ENCODE measurements at places on chromosomes 12 and 14.

- DNase-seq = no peak
Observed at GRCh38 chr12:39935839-39936238, 170.0 kb downstream of the SLC2A13 start.

DNA sequence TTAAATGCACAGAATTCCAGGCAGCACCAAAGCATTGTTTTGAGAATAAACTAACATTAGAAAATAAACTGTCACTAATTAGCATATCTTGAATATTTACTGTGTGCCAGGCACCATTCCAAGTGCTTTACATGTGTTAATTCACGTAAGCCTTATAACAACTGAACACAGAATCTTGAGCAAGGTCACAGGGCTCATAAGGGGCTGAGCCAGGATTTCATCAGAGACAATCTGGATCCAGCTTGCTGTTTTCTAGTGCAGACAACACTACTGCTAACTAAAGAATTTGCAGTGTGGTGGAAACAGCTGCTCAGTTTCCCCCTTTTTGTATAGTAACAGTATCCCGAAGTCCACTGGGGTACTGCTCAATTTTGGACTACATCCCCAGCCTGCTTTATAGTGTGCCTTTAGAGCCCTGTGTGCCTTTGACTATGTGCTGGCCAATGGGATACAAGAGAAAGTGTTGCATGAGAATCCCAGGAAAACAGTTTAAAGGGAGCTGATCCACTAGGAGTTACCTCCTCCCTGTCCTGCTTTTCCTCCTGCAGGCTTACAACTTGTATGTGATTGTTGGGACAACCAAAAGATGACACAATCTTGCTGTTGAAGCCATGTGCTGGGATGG is 36.0 kb upstream of the RMST start:
- DNase-seq = no peak

DNA sequence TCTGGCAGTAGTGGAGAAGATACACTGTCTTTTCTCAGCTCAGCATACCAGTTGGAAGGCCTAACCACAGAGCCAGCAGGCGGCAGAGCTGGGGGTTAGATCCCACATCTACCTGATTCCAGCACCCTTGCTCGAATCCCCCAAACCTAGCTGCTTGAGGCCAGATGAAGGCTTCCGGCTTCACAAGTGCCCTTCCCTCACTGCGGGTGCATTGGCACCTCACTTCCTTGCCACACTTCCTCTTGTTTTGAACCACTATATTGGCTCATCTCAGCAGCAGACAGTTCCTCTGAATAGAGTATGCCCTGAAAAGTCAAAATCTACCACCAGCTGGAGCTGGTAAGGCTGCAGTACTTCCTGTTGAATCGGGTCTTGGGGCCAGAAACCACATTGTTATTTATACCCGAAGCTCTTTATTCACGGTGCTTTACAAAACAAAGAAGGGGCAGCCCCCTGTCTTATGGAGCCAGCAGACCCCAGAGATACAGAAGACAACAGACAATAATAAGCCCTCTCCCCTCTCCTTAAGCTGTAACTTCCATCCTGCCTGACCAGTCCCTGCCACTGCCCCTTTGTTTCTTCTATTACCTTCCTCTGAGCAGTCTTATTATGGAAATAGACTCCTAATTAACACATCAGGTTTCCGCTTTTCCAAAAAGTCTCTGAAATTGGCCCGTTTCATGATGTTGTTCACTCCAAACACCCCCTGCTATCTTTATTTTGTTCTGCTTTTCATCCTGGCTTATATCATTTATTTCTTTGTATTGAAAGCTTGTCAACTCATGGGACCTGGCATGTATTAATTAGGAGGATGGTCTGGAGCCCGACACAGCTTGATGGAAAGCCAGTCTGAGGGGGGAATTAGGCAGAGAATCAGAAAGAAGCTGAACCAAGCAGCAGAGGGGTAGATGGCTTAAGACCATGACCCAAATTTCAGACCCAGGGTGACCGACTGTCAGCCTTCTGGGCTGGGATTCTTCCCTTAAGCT is 233.5 kb downstream of the EFCAB11 start:
- no peak for DNase-seq

DNA sequence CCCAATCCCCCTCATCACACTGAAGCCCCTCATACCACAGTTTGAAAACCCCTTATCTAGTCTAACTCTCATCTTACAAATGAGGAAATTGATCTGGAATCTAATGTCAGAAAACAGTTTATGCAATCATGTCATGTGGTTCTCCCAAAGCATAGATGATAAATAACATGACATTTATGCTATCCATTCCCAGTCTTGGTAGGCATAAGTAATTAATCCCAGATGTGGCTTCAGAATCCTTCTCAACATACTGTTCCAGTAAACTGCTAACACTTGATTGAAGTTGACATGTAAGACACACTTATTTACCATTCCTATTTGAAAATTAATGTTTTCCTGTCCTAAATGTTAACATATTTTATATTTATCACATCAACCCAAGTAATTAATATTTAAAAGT is 168.7 kb downstream of the GALC start:
- DNase-seq = no peak

GRCh38 chr12:96371138-96371789 is 29.0 kb downstream of the CDK17 start:
- no peak for DNase-seq

DNA sequence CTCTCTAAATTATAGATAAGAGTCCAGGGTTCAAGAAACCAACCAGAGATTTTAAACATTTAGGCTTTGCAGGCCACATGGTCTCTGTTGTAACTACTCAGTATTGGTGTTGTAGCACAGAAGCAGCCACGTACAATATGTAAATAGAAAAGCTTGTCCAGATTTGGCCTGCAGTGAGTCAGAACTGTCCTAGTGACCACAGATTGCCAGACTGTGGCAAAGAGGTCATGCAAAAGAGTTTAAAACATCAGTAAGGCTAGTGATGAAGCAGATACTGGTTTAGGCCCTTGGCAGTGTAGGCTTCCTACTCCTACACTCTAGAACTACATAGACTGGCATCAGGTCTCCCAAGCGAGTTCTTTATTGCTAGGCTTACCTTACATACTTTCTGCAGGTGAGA is 117.6 kb upstream of the GARIN6 start:
- DNase-seq = no peak

GRCh38 chr12:49518914-49519573 is 19.8 kb upstream of the KCNH3 start:
- no peak for DNase-seq

- DNase-seq = no peak
Observed at GRCh38 chr14:60204843-60205774, 39.9 kb upstream of the DHRS7 start.

GRCh38 chr14:100539003-100539660 is 48.1 kb downstream of the BEGAIN start:
- no peak for DNase-seq

DNA sequence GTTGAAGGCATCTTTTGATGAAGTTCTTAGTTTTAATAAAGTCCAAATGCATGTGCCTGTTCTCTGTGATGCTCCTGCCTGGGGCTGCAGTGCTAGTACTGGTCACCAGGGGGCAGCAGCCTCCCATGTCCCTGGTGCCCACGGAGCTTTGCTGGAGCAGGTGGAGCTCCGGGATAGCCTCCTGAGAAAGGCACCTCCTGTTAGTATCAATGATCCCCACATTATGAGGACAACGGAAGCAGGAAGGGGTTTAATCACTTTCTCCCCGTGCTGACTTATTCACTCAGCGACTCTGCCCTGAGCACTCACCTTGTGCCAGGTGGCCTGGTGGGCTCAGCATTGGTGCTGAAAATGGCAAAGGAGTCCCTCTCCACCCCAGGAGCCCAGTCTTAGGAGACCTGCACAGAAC is 123.0 kb upstream of the PZP start:
- peak; percentile 70 for DNase-seq

- no peak for DNase-seq
Observed at GRCh38 chr12:40566271-40566670, 126.0 kb upstream of the CNTN1 start.

DNA sequence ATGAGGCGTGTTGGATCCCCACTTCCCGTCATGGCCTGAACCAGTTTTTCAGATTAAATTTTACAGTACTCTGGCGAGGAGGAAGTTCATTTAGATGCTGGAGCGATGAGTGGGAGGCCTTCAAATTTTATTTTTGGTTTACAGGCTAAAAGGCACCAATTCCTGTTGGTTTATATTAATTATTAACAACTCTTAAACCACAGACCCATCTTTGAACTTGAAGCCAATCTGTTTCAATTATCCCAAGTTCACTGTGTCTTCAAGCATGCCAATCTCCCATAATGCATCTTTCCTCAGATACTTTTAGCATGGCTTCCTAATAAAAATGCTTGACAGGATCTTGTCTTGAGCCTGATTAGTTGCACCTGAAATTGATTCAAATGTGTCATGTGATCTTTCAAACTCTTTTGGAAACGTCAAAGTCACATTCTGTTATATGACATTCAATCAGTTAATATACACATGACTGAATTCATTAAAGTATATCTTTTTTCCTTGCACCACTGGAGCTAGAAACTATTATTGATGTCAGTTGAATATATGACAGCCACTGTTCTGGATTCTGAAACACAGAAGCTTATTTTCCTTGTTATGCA is 641.7 kb upstream of the TMEM132C start:
- DNase-seq = no peak

DNA sequence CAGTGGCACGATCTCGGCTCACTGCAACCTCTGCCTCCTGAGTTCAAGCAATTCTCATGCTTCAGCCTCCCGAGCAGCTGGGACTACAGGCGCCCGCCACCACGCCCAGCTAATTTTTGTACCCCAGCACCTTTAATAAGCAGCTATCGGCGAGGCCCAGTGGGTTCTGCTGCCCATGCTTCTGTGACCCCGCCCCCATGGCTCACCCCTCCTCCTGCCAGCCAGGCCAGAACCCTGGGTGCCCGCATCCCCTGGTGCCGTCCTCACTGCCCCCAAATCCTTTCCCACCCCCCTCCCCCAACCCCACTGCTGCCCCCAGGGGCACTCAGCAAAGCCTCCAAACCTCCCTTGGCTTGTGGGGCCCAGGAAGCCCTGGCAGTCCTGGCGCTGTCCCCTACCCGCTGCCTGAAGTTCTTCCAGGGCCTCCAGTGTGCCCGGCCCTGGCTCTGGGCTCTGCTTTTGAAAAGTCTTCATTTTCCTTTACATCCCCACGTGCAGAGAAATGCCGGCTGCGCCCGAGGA is 14.5 kb downstream of the BAG5 start:
- no peak for DNase-seq

DNA sequence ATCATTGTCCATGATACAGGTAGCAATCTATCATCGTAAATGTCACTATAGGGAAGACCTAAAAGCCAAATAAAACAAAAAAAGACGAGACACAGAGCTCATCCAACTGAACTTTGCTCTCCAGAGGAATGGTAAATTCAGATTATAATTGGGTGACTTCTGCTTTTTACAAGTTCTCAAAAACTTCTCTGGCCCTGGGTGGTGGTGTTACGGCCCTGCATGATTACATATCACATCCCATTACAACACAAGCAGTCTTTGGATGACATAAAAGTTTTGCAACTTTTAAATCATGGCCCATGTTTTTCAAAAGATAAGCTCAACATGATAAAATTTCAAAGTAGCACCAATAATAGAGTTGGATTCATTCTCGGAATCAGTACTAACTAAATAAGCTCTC is 299.6 kb downstream of the DIO2 start:
- DNase-seq = no peak

DNA sequence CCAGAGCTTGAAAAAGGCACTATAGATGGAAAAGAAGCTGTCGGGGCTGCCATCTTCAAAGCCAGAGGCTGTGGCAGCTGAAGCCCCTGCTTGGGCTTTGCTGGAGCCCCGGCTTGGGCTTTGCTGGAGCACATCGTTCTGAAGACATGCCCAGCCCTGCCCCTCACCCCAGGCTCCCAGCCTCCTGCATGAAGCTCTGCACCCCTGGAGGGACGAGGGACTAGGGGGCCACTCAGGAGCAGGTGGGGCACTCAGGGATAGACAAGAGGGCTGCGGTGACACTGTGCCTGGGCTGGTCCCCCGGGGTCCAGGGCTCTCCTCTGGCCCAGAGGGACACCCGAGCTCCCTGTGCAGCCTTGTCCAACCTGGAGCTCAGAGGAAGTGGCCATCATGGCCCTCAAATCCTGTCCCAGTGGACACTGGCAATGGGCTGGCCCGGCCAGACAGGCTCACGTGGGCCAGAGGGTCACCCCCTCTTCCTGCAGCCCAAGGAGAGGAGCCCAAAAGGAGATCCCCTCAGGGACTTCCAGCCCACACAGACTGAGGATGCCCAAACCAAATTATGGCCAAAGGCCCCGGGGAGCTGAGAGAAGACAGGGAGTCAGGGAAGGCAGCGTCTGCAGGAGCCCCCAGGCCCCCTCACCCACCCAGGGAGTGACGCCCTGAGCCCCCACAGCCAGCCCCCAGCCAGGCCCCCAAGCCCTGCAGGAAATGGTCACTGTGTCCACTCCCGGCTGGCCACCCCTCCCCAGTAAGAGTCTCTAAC is 23.1 kb upstream of the C14orf180 start:
- no peak for DNase-seq

- DNase-seq = peak; percentile 84
Observed at GRCh38 chr12:130041983-130042812, 120.1 kb upstream of the FZD10 start.

- no peak for DNase-seq
Observed at GRCh38 chr14:73834261-73834625, 17.4 kb upstream of the PTGR2 start.

All from NCI-H510A treated with DMSO at 0.1 percent for 48 hours (cell line).